ENCODE measurements at places on chromosomes 3 and 15.

DNA sequence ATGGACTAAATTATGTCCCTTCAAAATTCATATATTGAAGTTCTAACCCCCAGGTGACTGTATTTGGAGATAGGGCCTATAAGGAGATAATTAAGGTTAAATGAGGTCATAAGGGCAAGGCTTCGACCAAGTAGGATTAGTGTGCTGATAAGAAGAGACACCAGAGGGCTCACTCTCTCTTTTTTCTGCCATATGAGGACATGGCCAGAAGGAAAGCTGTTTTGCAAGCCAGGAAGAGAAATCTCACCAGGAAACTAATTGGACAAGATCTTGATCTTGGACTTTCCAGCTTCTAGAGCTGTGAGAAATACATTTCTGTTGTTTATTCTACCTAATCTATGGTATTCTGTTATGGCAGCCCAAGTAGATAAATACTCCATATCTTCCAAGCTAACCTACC is 503.6 kb upstream of the NAALADL2 start:
- DNase-seq, result no peak

DNA sequence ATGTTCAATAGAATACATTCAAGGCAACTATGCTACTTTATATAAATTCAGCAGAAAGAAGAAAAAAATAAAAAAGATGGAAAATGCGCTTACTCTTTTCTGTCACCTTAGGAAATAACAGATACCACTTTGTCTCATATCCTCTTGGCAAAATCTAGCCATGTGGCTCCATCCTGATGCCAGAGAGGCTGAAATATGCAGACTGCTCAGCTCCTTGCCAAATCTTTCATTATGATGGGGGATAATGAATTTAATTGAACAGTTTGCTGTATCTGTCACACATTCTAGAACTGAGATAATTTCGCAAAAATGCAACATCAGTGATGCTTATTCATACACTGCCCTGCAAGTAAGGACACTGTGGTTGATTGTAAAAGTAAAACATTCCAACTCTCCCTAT is 1081.5 kb downstream of the PLOD2 start:
- DNase-seq, result no peak

DNA sequence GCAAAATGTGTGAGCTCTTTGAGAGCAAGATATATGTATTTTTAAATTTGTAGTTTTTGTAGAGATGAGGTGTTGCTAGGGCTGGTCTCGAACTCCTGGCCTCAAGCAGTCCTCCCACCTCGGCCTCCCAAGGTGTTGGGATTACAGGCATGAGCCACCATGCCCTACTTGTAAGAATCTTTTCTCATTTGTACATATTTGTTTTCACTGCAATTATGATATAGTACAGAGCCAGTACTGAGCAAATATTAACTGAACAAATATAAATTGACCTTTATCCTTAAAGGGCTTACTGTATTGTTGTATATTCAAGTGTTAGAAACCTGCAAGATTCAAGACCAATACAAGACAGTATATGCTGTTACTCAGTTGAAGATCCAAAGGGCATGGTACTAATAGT is 53.4 kb downstream of the GTF2E1 start:
- DNase-seq, result no peak

- no peak for DNase-seq
Observed at GRCh38 chr3:104436506-104436905, 930.2 kb upstream of the ALCAM start.

DNA sequence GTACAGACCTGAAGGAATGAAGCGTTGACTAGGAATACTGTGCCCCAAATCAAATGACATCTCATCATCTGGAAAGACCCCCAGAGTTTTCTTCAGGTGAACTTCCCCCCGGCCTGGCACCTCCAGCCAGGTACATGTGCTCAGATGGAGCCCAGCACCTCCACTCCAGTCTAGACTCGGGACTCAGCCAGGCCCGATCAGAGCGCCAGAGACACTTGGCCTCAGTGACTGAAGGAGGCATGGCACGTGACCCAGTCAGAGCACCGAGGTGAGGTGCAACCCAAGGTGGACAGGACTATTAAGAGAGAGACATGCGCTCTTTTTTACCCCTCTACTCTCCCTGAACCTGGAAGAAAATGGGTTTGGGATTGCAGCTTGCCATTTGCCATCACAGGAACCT is 48.5 kb downstream of the CD47 start:
- no peak for DNase-seq

DNA sequence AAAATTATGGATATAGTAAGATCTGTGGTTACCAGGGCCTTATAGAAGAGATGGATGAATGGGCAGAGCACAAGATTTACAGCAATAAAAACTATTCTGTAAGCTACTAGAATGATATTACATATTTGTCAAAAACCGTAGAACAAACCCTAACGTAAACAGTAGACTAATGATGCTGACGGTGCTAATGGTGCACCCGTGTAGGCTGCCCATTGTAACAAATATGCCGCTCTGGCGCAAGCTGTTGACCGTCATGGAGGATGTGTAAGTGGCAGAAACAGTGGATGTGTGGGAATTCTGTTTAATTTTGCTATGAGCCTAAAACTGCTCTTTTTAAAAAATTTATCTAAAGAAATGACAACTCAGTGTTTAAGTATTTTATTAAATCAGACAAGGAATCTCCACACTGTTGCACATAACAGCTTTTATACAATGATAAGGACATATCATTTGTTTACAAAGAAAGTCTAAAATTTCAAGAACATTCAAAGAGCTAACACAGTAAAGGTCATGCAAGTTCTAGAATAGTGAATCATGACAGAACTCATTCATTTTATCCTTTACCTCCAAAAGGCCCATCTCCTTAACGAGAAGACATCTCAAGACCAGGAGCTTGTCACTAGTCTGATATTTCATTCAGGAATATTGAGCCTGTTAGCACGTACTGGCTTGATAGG is 32.8 kb downstream of the TFRC start:
- DNase-seq, result no peak

DNA sequence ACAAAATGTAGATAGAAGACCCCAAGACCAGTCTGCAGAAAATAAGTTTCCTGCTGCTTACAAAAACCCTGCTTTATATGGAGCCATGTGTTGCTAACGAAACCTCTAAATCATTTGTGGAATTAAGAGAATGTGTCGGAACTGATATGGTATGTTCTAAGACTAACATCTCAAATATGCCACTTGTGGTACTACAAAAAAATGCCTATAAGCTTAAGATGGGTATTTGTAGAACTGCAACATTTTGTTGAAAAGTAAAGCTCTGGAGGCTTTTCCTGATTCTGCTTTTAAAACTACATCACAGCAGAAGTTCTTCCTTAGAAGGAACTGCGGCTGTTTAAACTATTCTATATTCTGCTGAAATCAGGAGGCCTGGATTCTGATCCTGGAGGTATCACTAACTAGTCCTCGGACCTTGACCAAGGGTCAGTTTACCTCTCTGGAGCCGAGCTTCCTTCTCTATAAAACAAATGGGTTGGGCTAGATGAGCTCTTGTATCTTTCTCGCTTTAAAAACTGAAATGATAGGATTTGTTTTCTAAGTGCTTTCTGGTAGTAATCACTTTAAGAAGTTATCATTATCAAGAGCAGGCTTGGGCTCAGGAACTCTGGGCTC is 74.9 kb downstream of the RAD18 start:
- no peak for DNase-seq

DNA sequence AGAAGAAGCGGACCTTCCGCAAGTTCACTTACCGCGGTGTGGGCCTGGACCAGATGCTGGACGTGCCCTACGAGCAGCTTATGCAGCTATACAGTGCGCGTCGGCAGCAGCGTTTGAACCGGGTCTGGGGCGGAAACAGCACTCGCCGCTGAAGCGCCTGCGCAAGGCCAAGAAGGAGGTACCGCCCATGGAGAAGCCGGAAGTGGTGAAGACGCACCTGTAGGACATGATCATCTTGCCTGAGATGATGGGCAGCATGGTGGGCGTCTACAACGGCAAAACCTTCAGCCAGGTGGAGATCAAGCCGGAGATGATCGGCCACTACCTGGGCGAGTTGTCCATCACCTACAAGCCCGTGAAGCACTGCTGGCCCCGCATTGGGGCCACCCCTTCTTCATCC is 390.4 kb upstream of the MEIS2 start:
- DNase-seq, result no peak

DNA sequence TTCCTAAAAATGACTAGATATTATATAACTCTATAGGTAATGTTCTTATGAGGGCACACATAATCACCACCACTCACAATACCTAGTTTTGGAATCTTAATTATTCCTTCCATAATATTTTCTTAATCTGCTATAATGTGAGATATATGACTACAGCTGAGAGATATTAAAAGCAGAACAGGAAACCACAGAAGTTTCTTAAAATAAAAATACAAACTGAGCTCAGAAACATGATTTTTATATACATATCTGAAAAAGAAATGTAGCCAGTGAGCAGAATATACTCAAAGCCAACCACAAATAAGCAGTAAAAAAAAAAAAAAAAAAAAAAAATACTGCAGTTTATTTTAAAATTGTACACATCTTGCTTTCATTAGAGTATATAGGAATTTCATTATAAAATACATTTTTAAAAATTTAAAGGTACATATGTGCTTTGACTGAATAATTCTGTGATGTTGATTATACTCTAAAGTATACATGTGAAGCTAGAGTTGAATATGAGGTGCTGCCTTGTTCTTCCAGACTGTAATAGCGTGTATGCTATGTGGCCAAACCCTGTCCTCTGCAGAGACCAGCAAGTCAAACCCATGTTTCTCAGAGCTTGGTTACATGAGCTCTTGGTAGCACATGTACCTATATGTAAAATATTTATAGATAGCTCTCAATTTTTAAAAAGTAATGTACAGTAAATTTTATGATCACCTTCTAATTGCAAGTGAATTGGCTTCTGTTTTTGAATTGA is 175.0 kb downstream of the UBE2E2 start:
- DNase-seq, result no peak

DNA sequence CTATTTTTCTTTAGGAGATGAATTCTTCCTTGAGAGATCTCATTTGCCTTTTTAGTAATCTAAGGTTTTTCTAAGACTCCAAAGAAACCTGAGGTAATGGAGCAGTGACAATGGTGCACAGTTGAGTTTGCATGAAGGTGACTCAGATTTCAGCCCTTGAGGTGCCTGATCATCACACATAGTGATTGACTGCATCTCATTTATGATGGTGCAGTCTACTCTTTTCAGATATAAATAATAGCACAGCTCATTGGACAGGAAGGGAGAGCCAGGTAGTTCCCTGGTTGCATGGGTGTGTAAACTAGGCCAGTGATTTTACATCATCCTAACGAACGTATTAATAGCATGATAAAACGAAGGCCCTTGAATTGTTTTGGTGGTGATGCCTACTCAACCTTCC is 86.1 kb upstream of the SAMMSON start:
- no peak for DNase-seq

GRCh38 chr3:72957297-72957696 is 39.3 kb upstream of the PPP4R2 start:
- DNase-seq, result no peak

DNA sequence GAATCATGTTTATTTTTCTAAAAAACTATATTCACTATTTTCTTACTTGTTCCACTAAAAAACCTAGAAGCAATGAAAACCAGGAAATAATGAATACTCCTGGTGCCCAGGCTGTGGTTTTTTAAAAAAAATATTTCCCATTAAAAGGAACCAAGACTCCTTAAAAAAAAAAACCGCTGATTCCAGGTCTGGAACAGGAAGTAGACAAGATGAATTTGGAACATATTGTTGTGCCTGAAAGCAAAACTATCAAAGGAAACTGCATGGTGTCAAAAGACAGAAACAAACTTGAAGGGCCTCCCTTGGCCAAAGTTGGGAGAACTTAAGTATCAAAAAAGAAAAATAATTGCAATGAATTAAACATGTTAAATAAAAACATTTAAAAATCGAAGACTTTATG is 245.3 kb upstream of the P2RY1 start:
- DNase-seq, result no peak

GRCh38 chr3:113948015-113948917 is 453 bp downstream of the ZDHHC23 start:
- peak; percentile 3 for DNase-seq

- DNase-seq, result no peak
Observed at GRCh38 chr15:80561500-80561899, 133.6 kb upstream of the ABHD17C start.

- DNase-seq, result no peak
Observed at GRCh38 chr15:58064980-58065444, 499 bp downstream of the ALDH1A2 start.

- DNase-seq, result no peak
Observed at GRCh38 chr15:91864664-91865063, 11.2 kb downstream of the SLCO3A1 start.

DNA sequence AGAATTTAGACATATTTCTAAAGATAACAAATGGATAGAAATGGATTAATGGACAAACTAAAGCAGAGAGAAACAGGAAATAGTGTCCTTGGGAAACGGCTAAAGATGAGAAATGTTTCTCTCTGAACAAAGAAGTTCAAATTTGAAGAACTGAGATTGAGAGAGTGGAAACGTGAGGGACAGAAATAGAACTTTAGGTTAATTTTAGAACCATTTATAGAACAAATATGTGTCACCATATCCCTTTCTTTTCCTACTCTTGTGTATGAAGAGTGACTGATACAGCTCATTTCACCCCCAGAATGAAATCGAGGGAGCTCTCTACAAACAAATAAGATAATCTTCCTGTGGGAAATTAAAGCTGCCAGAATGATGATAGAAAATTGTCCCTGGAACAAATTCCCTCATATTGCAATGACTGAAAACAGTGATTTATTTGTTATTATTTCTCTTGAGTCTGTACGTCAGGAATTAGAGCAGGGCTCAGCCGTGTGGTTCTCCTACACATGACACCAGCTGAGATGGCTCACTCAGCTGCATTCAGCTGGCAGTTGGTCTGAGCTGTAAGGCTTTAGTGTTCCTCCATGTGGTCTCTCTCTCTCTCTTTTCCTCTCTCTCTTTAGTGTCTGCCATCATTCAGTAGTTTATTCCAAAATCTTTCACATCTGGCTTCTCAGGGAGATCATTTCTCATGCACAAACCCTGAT is 46.6 kb upstream of the ARPP21 start:
- no peak for DNase-seq

- no peak for DNase-seq
Observed at GRCh38 chr3:181610083-181610972, 101.4 kb upstream of the SOX2 start.

GRCh38 chr3:168405288-168405687 is 309.6 kb upstream of the GOLIM4 start:
- no peak for DNase-seq

- no peak for DNase-seq
Observed at GRCh38 chr3:133478624-133479023, 78.8 kb downstream of the BFSP2 start.

- no peak for DNase-seq
Observed at GRCh38 chr3:130527426-130527825, 10.4 kb downstream of the COL6A6 start.

Data from activated T-cell treated with anti-CD3 and anti-CD28 coated beads for 24 hours (primary cell).